Stimulated activated CD8-positive, alpha-beta memory T cell treated with anti-CD3 and anti-CD28 coated beads, Interleukin-15, amount 100 ng/mL, for 4 hours (primary cell): ENCODE measurements at places on chromosomes 2 and 18.

DNA sequence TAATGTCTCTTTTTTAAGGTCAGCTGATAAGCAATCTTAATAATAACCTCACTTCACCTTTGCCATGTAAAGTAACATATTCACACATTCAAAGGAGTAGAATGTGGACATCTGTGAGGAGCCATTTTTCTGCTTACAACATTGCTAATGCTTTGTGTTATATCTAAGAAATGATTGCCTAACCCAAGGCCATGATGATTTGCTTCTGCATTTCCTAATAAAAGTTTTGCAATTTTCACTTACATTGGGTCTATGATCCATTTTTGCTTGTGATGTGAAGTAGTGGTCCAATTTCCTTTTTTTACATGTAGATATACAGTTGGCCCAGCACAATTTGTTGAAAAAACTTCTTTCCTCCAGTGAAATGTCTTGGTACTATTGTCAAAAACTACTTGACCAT, 22.0 kb downstream of the RELCH start:
- no peak for DNase-seq

DNA sequence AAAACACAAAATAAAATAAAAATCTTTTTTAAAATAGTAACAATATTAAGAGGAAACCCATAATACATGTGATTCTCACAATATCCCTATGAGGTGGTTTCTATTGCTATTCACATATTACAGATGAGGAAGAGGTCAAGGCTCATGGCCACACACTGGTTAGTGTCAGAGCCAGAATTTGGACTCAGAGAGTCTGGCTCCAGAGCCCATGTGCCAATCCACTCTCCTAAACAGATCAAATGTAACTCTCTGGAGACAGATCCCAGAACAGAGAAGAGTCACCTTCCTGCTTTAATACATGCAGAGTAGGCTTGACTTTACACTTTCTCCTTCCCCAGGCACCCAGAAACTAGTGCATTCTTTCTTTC, 10.1 kb upstream of the SLC11A1 start:
- no peak for DNase-seq

GRCh38 chr2:200650195-200650594, 64.4 kb downstream of the AOX1 start:
- DNase-seq: no peak

DNA sequence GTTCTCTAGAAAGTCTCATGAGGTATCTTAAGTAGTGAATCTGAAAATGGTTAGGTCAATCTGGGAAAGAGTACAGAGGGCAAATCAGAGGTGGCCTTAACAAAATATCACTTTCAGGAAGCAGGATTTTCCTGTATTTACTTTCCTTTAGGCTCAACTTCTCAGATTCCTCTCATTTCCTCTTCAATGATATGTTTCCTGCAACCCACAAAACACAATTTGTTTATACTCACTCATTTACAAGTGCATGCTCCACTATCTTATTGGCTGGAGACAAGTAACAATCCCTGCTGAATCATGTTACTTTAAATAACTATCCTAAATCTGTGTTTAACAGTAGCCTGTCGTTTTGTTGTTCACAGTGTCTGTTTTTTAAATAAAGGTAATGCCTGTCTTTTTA, 228.1 kb downstream of the DSC3 start:
- DNase-seq: no peak

- no peak for DNase-seq
Observed at GRCh38 chr2:162661618-162662017, 176.9 kb downstream of the KCNH7 start.

- DNase-seq: peak; percentile 48
Observed at GRCh38 chr18:62420513-62421209, 95.6 kb downstream of the TNFRSF11A start.

GRCh38 chr2:141714496-141714895, 416.3 kb downstream of the LRP1B start:
- no peak for DNase-seq

- no peak for DNase-seq
Observed at GRCh38 chr18:32300914-32301313, 111.1 kb downstream of the MEP1B start.

GRCh38 chr2:228374741-228375140, 193.3 kb upstream of the SPHKAP start:
- DNase-seq: no peak

DNA sequence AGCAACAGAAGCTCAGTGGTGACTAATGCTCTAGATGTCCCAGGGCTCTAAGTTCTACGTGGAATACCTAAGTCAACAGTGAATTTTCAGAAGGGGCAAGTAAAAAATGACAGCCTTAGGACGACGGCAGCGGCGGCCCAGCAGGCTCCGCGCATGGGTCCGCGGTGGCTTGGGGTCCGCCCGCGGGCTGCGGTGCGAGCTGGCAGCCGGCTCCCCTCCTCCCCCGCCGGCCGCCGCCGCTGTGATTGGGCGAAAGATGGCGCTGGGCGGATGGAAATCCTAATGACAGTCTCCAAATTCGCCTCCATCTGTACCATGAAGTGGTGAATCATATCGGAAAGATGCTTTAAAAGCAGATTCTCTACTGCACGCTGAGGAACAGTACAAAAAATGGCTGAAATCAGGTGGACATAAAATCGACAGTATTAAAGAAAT, 74.7 kb downstream of the HNRNPLL start:
- no peak for DNase-seq

GRCh38 chr18:61530681-61531080, 197.5 kb downstream of the CDH20 start:
- DNase-seq: no peak

DNA sequence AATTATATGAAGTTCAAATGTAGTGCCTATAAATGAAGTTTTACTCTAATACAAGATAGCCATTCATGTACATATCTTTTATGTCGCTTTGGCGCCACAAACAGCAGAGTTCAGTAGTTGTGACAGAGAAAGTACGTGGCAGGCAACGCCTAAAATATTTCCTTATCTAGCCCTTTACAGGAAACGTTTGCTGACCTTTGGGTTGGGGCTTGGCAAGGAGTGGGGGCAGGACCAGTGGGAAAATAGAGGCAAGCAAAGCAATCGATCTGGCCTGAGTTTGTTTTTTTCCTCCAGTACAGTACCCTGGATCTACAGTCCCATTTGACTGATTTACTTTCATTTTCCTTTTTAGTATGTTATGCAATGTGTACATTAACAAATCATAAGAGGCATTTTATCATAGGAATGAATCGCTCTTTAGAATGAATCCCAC, 13.1 kb downstream of the CCDC68 start:
- no peak for DNase-seq

GRCh38 chr18:13477147-13477683, 249.1 kb downstream of the FAM210A start:
- no peak for DNase-seq

- DNase-seq: no peak
Observed at GRCh38 chr2:118738524-118739308, 108.7 kb downstream of the EN1 start.

- no peak for DNase-seq
Observed at GRCh38 chr2:237590272-237591140, at the start of gene RAB17. TSS of gene RAB17 (minus strand) at chr2:237590734. CDS start at chr2:237586154, 4,580 bp downstream.

DNA sequence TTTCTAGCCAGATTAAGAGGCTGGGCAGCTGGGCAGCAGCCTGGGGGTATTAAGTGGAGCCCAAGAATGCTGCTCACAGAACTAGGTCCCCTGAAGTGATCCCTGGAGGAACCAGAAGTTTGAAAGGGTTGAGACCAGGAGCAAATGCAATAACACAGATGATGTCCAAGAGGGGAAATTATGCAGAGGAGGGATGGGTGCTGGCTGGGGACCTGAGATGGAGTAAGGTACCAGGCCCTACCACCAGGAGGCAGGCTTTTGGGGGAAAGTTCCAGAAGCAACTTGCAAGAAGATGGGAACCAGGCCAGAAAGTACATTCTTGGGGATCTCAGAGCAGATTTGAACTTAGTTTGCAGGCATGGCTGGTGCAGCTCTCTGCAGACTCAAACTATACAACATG, 175.1 kb downstream of the NCK2 start:
- DNase-seq: no peak

DNA sequence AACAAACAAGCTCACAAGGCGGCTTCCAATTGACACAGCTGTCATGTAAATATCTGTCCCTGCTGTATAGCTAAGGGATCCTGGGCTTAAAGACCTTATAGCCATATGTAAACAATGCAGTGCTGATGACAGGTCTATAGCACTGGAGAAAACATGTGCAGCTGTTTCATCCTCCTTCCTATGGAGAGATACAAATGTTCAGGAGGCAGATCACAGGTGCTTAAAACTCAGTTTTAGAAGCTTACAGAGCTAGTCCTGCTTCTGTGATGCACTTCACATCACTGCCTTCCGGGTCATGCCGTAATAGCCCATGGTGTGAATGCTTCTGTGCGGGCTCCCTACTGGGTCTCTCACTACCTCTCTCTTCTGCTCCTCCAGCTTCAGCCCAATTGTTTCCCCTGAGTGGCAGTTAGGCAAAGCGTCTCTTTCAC, 262.4 kb upstream of the CHST9 start:
- DNase-seq: no peak
